ENCODE measurements at places on chromosomes 16 and 17.

- no peak for DNase-seq
Observed at GRCh38 chr17:39090400-39090799, 61.0 kb downstream of the PLXDC1 start.

- DNase-seq = no peak
Observed at GRCh38 chr17:52828621-52829020, 670.1 kb upstream of the CA10 start.

DNA sequence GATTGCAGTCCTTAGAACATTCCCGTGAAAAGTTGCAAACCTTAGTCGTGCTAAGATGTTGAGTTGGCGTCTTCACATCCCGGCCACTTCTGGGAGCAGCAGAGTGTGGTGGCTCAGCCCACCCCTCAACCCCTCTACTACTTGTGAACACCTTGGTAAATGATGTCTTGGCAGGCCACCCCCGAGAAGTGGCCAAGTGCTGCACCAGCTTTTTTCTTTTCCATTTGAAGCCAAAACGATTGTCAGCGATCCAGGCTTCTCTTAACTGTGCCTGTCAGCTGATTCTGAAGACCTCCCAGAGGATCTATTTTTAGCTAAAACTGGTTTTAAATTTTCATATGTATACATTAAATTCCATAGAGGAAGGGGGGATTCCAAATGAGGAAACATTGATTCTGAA is 247.5 kb downstream of the CDH13 start:
- no peak for DNase-seq

DNA sequence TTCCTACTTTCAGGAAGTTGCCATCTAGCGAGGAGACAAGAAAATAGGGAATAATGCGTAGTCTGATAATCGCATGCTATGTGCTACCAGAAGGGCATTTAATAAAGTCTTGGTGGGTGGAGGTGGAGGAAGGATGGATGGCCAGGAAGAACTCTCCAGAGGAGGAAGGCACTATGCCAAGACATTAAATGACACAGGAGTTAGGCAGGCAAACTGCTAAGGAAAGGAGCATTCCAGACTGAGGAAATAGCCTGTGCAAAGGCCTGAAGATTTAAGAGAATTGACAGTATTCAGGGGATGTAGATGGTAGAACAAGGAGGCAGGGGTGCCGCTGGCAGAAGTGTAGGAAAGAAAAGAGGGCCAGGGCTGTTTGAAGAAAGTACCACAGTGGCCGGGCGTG is 19.3 kb upstream of the ARHGAP44 start:
- DNase-seq = no peak

- no peak for DNase-seq
Observed at GRCh38 chr17:77959926-77960521, 1.5 kb downstream of the TNRC6C start.

GRCh38 chr16:84999200-84999599 is 12.1 kb downstream of the ZDHHC7 start:
- DNase-seq = no peak

- no peak for DNase-seq
Observed at GRCh38 chr16:79480056-79480455, 120.5 kb downstream of the MAF start.

DNA sequence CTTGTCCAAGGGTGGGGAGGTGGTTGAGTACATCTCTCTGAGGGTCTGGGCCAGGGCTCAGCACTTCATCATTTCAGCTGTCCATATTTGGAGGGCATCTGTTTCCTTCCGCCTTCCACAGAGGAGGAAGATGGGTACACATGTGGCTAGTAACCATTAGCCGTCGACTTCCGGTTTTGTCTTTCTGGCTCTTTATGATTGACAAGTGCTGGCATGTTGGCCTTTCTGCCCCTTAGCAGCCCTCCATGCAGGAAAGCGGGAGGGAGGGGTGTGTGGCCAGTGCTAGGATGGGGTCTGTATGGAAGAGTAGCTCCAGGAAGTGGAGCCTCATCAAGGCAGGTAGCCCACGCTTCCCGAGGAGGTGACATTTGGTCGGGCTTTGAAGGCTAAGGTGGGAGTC is 69.6 kb downstream of the RAI1 start:
- DNase-seq = no peak

DNA sequence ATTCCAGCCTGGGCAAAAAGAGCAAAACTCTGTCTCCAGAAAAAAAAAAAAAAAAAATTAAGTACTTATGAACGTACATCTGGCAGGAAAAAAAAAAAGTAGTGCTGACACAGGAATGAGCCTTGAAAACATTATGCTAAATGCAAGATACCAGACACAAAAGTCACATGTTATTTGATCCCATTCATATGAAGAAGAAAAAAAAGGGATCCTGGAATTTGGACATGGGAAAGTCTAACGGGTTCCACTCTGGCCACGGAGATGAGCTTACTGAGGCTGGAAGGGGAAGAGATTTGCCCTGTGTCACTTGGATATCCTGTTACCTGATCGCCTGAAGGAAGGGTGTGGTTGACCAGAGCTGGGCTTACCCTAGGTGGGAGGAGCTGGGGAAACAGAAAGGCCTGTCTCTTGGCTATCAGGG is 251.9 kb downstream of the PARN start:
- no peak for DNase-seq

DNA sequence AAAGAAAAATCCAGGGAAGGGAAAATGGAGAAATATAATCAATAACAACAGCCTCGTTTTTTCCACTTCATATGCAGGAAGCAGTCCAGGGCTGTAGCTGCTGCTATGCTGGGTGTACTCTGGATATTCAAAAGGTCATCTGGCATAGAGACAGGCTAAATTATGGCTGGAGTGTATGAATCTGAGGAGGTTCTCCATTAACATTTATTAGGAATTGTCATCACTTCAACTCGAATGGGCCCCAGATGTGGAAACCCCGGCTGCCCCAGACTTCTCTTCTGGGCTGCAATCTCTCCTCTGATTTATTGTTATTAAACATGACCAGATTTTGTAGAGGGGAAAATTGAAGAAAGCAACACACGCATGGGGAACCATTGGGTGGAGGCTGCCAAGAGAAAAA is 33.5 kb upstream of the SKAP1 start:
- no peak for DNase-seq

- DNase-seq = no peak
Observed at GRCh38 chr16:12901597-12902461, at the start of gene SHISA9. SHISA9 (plus strand) TSS chr16:12901598.

- DNase-seq = no peak
Observed at GRCh38 chr17:2983255-2983654, 80.2 kb downstream of the OR1D5 start.

DNA sequence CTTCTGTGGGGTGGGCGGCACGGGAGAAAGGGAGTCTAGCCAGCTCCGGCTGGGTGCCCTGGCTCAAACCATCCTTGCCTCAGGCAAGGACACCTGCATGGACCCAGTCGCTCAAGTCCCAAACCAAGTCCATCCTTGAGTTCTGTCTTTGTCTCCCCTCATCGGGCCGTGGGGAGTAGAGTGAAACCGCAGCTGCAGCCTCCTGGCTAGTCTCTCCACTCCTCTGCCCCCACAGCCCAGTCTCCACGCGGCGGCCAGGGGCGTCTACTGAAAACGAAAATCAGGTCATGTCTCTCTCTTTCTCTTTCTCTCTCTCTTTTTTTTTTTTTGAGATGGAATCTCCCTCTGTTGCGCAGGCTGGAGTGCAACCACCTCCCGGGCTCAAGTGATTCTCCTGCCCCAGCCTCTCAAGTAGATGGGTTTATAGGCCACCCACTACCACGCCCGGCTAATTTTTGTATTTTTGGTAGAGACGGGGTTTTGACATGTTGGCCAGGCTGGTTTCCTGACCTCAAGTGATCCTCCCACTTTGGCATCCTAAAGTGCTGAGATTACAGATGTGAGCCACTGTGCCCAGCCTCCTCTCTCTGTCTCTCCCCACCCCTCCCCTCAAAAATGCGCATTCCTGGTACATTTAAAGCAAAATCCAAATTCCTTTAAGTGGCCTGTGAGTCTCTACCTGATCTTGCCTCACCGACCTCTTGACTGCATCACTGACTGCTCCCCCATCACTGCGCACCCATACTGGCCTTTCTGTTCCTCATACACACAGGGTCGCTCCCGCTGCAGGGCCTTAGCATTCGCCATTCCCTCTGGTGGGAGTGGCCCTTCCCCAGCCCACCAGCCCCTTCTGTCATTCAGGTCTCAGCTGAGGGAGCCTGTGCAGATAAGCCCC is 17.7 kb upstream of the RMI2 start:
- DNase-seq = no peak

DNA sequence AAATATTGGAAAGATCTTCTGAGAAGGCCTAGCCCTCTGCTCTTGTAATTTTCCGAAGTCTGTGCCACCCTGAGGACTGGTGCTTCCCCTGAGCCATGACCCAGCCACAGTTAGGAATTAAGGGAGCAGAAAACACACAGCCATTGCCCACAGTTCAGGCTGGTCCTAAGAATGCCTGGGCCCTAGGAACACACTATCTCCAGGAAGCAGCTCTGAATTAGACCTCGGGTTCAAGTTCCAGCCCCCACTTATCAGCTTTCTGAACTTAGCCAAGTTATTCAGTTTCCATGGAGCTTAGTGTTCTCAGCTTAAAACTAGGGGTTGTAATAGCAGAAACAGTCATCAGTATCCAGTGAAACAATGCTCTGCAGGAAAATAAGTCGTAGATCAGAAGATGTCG is 56.0 kb downstream of the CDH13 start:
- no peak for DNase-seq

GRCh38 chr17:72865954-72866353 is 226.5 kb downstream of the SLC39A11 start:
- DNase-seq = no peak

- no peak for DNase-seq
Observed at GRCh38 chr16:49663081-49664065, 192.5 kb downstream of the ZNF423 start.

GRCh38 chr16:55081622-55082590 is 151.2 kb downstream of the IRX5 start:
- DNase-seq = no peak

- no peak for DNase-seq
Observed at GRCh38 chr17:19780846-19781245, 32.7 kb upstream of the ALDH3A1 start.

DNA sequence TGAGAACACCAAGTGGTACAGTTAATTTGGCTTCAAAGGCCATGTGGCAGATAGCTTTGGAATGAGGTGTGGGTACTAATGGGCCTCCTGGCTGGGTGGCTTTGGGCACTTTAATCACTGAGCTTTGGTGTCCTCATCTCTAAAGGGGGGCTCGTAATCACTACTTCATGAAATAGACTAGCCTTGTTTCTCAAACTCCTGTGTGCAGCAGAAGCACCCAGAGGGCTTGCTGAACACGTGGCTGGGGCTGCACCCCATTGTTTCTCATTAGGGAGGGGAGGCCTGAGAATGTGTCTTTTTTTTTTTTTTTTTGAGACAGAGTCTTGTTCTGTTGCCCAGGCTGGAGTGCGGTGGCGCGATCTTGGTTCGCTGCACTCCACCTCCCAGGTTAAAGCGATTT is 5.8 kb downstream of the EPN2 start:
- DNase-seq = no peak

- DNase-seq = peak; percentile 48
Observed at GRCh38 chr17:42180922-42181850, at the start of gene KCNH4. KCNH4 (minus strand) TSS chr17:42181142; CDS start chr17:42180945, 197 bp downstream.

DNA sequence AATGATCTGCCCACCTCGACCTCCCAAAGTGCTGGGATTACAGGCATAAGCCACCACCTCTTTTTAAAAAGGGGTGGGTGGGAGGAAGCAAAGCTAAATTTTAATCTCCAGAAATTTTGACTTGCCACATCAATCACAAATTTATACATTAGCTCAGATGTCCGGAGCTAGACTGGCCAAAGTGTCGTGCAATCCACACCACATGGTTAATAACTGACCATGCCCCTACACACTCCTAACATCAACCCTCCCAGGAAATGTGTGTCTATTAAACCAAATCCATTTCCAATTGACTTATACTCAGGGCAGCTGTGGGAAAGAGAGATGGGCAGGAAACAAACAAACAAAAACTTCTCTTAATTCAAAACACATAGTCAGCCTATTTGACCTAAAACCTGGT is 29.9 kb downstream of the SMURF2 start:
- DNase-seq = no peak

DNA sequence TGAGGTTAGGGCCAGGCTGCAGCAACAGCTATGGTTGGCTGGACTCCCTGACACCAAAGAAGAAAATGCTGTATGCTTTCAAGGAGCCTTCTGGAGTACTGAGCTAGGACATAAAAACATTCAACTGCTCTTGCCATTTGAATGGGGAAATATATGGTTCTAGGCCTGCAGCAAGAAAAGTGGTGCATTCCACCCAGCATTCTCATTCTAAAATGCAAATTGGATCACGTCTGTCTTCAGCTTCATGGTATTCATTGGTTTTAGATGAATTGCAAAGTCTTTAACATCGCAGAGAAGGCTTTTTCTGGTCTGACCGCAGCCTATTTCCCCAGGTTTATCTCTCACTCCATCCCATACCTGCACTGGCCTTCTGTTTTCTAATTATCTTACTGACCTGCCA is 27.1 kb upstream of the SOX9 start:
- DNase-seq = no peak

DNA sequence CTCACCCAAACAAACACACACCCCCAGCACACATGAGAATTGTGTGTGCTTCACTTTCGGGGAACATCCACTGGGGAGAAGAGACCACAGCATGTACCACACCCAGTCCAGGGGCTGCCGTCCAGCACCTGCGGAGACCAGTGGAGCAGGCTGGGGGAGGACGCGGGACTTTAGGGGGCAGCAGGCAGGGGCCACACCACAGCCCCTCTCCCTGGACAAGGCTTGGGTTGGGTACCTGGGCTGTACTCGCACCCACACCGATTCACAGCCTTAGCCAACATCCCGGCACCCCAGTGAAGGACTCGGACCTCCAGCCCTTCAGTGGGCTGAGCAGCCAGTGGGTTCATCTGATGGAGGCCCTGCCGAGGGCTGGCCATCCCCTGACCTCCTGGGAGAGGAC is 63.3 kb downstream of the RBFOX3 start:
- no peak for DNase-seq

DNA sequence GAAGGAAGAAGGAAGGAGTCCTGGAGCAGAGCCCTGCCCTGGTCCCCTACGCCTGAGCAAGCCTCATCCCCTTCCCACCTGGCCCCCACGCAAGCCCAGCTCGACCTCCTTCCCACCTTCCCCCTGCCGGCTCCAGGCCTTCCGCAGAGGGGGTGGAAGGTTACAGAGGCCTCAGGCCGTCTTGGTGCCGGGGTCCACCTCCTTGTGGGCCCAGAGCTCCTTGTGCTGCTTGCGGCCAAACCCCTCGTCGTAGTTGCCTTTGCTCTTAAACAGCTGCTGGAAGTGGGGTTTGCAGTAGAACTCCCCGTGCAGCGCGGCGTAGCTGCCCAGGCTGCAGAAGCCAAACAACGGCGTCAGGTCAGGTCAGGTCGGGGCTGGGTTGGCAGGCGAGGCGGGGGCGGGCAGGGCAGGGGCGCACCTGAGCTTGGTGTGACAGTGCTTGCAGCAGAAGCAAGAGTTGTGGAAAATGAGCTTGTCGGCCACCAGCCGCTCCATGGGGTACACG is 1.5 kb downstream of the LIMD2 start:
- no peak for DNase-seq

DNA sequence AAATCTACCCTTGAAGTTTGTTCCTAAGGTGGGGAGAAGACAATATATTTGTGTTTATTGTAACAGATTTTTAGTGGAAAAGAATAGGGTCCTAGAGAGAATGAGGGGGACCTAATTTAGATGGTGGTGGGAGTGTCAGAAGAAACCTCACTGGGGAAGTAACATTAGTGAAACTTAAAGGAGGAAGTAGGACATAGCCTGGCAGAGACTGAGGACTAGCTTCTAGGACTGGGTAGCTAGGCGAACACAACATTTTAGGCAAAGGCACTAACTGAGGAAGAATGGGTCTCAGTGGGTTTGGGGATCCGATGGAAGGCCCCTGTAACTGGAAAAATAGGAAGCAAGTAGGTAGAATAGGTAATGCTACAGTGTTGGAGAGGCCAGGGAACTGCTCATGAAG is 4.2 kb upstream of the ARL2BP start:
- DNase-seq = no peak
